SJSA1 (cell line): ENCODE measurements at places on chromosomes 3 and 15.
A peak's percentile ranks its signal among the peaks of the same experiment; 100 is the strongest.

DNA sequence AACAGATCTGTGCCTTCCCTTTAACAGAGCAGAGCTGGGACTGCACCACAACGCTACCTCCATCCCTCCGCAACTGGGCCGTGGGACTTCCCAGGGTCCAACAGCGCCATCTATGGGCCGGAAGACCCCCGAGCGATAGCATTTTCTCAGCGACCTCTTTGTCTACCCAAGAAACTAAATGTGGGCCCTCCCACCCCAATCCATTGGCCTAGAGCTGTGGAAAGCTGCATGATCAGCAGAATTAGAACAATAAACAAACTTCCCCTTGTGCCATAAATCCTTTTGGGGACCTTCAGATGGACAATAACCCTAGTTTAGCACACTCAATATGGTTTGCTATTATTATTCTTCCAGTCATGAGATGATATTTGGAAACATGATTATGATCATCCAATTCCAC is 74.8 kb upstream of the NTRK3 start:
- DNase-seq, result peak; percentile 3

DNA sequence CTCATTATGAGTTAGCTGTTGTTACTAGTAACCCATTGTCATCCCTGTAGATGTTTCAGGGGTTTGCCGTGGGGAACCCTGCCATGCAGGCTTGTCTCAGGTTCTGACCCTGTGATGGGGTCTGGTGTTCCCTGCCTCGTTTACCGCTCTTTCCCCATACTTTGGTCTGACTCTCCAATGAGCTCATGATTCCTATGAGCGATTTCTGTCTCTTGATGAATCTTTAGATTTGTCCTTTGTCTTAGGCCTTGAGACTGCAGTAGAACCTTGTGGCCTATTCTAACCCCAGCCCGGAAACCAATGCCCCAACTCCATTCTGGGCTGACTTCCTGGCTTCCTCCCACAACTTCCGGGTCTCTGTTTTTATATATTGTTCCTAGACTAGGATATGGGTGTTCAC is 11.3 kb upstream of the IQGAP1 start:
- DNase-seq, result no peak

DNA sequence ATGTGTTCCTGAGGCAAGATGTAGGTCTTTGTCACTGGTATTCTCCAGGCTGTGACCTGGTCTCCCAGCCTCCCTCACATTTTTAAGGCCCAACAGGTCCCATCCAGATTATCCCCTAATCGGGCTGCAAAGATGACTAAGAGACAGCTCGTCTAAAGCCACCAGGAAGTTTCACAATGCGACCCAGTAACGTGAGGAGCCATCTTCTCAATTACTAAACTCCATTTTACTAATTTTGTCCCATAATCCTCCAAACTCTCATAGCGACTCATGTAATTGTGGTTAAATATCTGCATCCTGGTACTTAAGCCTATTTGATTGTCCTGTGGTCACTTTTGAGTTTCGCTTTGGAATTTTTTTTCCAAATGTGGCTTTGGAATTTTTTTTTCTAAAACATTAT is 8.7 kb upstream of the PLA2G4F start:
- DNase-seq, result no peak

DNA sequence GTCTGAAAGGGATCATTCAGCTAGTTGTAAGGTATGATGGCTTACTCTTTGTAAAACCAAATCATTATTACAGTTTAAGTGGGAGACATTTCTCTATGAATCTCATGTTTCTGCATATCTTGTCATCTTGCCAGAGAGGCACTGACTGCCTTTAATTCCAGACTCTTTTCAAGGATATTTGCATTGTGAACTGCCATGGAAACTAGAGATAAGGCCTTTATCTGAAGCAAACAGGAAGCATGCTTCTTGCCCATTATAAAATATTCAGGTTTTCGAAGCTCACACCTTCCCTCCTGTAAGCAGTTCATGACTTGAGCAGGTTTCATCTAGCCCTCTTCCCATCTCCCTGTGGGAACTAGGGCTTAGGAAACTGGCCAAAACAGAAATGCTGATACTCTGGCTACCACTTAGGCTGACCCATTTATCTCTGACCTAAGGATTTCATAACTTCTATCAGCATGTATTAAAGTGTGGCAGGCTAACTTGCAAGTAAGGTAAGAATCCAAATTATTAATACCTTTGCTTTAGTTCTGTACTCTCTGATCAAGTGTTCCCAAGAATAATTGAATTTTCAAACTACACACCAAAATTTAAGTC is 326.6 kb upstream of the ALCAM start:
- no peak for DNase-seq

DNA sequence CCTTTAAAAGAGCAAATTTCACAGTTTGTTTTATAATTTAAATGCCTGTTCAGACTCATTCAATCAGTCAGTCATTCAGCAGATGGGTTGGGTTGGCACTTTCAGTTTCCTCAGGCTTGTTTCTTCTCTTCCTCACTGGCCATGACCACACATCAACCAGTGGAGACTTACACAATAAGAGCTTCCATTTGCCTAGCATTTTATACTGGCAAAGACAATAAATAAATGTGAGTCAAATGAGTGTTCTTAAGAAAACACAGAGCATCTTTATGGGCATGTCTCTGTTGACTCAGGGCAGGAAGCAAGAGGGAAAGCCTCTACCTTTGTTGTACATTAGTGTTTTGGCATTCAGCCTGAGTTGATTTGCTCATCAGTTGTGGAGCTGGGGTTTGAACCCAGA is 122.6 kb downstream of the EPHB1 start:
- no peak for DNase-seq

DNA sequence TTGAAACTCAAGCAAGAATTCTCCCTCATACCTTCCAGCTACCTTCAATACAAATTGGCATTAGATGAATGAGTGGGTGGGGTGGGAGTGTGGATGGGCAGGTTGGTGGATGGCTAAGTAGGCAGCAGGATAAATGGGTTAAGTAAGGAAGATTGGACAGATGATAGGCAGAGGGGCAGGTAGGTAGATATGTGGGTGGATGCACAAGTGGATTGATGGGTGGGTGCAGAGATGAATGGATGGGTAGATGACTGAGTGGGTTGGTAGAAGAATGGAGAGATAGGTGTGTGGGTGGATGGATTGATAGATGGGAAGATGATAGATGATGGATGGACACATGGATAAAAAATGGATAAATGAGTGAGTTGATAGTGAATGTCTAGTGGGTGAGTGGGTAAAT is 27.6 kb downstream of the VIPR1 start:
- no peak for DNase-seq

DNA sequence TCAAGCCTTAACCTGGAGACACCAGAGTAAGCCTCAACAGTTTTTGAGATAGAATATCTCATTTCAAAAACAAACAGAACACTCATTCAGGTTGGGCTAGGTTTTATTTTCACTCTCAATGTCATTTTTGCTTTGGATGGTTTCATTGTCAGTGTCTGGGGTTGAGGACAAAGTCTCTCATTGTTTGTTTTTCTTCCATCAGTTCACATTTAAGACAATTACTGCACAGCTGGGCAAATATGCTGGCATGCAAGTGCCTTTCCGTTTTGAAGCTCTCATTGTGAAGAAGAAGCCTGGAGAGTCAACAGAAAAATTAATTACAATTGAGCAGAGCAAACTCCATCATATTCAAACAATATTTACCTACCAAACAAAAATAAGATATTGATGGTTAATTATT is 1050.0 kb downstream of the TBL1XR1 start:
- DNase-seq, result no peak

GRCh38 chr15:77506311-77507142 is 85.8 kb downstream of the HMG20A start:
- DNase-seq, result no peak

- no peak for DNase-seq
Observed at GRCh38 chr3:4077950-4078349, 225.2 kb upstream of the SETMAR start.

DNA sequence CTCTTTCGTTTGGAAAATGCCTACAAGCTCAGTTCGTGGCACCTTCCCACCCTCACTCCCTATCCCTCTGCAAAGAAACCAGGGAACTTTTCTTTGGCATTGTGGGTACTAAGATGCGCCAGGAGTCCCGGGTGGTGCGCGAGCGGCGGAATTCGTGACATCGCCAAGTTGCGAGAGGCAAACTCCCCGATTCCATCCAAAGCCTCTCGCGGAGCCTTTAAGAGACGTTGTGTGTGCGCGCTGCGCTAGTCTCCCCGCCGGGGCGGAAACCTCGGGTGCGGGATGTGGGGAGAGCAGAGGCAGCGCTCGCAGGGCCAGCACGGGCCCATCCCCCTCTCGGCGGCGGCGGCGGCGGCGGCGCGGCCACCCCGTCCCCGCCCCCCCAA is 443 bp upstream of the NR2F2 start:
- DNase-seq, result peak; percentile 82

- DNase-seq, result no peak
Observed at GRCh38 chr3:113035387-113035982, 44.7 kb downstream of the GTPBP8 start.

DNA sequence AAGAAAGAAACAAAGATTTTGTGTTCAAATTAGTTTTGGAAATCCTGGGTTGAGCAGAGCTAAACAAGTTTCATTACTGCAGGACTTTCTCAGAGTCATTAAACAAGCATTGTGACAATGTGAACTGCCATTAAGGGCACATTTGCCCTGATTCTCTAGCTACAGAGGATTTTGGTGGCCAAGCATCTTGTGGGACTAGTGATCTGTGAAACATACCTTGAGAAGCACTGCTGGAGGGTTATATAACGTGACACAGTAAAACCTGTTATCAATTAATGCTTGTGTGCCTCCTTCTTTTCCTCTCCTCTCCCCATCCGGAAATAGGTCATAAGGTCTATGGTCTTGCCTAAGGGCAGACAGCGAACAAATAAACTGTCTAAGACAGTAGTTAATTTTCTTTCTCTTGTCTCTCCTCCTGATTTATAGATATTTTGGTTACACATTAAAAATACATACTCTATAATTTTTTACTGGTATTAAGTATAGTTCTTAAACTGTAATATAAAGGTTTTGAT is 167.3 kb upstream of the NANOGP8 start:
- DNase-seq, result no peak

GRCh38 chr3:66989860-66990696 is 8.0 kb upstream of the KBTBD8 start:
- DNase-seq, result no peak

- DNase-seq, result no peak
Observed at GRCh38 chr3:32698506-32698905, 13.5 kb downstream of the CNOT10 start.

DNA sequence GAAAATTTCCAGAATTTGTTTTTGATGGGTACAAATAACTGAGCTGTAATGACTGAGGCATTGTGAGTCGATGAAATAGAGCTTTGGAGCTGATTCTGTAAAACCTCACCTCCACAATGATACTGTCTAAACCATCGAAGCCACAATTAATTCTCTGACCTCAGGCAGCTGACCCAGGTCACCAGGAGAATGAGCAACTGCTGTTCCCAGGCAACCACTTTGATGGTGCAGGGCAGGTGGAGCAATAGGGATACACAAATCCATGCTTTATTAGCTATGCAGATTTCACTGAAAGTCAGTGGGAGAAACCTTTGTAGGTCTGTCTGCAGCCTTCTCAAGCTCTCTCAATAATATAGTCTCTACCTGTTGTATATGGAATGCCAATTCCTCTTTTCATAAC is 204.4 kb downstream of the RYR3 start:
- DNase-seq, result no peak

DNA sequence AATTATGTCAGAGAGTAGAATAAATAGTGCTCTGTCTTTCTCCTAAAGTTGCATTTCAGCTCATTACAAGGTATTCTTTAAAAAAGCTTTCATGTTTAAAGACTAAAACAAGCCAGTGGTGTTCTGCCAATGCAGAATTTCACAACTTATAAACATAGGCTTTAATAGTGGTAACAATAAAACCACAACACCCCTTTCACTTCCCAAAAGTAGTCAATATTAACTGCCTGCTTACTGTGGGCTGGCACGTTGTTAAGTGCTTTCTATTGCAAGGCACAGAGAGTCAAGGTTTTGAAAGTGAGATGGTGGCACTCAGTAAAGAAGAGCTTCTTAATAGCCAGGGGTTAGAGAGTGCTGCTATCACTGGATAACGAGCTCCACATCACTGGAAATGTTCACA is 8.4 kb upstream of the RTP1 start:
- no peak for DNase-seq

GRCh38 chr3:133935843-133936769 is 40.4 kb upstream of the RAB6B start:
- no peak for DNase-seq

DNA sequence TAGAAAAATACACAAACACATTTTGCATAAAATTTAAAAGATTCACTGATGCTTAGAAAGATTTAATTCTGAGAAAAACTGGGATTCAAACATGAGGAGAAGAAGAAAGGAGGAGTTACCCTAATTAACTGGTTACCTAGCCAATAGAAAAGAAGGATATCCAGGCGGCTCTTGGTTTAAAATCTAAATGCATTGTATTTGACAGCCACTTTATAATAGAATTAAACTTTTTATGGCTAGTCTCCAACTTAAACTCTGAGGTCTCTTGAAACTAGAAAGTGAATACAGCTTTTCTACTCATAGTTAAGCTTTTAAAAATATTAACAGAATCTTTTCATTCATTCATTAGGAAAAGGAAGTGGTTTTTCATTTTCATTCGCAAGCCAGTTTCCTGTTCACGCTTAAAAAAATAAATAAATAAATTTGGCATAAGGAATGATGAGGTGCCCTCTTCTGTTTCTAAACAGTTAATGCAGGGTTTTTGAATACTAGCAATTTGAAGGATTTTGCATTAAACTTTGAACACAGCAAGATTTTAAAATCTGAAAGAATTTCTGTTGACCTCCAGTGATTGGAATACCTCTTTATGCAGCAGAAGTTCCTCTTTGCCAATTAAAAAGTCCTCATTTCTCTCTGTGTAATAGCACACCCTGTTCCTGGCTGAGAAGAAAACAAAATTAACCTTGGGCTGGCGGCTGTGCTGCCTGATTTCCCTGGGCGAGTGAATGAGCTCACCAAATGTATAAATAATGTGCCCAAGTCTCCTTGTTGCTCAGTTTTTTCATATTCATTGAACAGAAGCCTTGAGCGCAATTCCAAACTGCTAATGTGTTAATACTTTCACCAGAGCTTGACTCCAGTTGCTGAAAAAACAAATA is 105.1 kb downstream of the ZMAT3 start:
- peak; percentile 40 for DNase-seq

- no peak for DNase-seq
Observed at GRCh38 chr3:71008350-71008935, 575.1 kb downstream of the FOXP1 start.

GRCh38 chr15:86620641-86621349 is 541.1 kb downstream of the AGBL1 start:
- DNase-seq, result no peak

- peak; percentile 62 for DNase-seq
Observed at GRCh38 chr3:149512073-149512782, 37.7 kb downstream of the TM4SF4 start.

DNA sequence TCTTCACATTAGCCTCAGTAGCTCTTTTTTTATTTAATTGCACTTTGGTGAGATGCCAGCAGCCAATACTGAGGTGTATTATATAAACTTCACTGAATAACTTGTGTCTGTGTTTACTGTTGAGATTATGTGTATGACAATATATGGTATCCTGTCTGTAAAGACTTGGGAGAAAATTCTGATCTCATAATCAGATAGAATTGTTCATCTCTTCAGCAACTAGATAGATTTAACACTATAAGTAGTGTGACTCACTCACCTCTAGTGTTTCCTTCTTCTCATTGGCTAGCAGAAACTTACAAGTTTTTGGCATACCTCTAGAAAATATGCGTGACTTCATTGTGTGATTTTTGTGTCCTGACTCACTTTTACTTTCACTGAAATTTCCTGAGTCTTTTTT is 67.6 kb upstream of the TGFBR2 start:
- no peak for DNase-seq
